ENCODE measurements at places on chromosomes 3 and 15.
A peak's percentile ranks its signal among the peaks of the same experiment; 100 is the strongest.

DNA sequence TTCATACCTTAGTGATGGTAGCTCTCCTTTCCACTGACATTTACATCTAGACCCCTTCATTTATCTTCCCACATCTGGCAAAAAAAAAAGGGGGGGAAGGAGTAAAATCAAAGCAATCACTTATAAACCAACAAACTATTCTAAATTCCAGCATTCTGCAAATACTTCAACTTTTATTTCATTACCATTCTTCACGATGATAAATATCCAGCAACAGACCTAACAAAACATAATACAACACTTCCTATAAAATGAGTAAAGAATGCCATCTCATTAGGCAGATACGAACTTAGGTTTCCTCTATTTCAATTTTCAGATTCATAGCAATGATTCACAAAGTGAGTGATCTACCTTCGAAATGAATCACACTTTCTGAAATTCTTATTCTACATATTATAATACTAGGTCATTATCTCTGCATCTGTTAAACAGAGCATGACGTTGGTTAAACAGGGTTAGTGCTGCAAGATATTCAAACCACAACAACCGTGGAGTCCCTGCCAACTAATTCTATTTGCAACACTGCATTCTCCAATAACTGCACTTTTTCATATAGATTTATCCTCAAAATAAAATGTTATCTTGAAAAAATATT is at the start of gene LRRFIP2:
Gene LRRFIP2, minus strand, starts transcription at position 51 of the 595 bp plus-strand sequence. CDS start 25,599 bp downstream, outside the sequence.
- H3K27me3 ChIP-seq, result no peaks in the 10 kb centered on the region
- DNase-seq, result no peak
- H3K36me3 ChIP-seq, result no peaks in the 10 kb centered on the region
- peak within 1 kb of the TSS; percentile 96 for H3K27ac ChIP-seq
- H3K4me3 ChIP-seq, result peak within 1 kb of the TSS; percentile 88

DNA sequence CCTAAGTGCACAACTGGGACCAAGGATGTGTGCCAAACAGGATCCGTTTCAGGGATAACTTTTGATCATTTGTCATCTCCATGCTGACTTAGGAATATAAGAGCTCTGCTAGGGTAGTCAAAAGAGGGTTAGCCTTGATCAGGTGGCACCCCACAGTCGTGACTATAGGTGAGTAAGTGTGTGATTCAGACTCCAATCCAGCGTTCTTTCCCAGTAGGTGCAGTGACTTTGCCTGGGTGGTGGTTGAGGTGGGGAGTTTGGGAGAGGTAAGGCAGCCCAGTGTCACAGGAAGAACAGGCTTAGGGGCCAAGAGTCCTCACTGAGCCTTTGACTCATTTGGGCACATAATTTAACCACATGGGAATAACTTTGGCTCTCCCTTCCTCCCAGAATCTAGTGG is 51.0 kb downstream of the CHDH start:
- no peak for DNase-seq
- H3K4me1 ChIP-seq, result no peaks in the 10 kb centered on the region
- no peak overlapping the region for H3K27ac ChIP-seq
- no peak overlapping the region for H3K4me3 ChIP-seq
- no peaks in the 10 kb centered on the region for H3K36me3 ChIP-seq

- no peaks in the 10 kb centered on the region for H3K4me1 ChIP-seq
- no peak overlapping the region for H3K27ac ChIP-seq
- H3K4me3 ChIP-seq, result no peak overlapping the region
These were observed 370.6 kb upstream of the TBL1XR1 start for GRCh38 chr3:177567833-177568232.

GRCh38 chr15:69480932-69481331 is 28.3 kb downstream of the RPLP1 start:
- H3K27me3 ChIP-seq, result peaks cover 52% of the 10 kb centered on the region
- H3K27ac ChIP-seq, result no peak overlapping the region
- no peak overlapping the region for H3K4me3 ChIP-seq
- DNase-seq, result no peak

DNA sequence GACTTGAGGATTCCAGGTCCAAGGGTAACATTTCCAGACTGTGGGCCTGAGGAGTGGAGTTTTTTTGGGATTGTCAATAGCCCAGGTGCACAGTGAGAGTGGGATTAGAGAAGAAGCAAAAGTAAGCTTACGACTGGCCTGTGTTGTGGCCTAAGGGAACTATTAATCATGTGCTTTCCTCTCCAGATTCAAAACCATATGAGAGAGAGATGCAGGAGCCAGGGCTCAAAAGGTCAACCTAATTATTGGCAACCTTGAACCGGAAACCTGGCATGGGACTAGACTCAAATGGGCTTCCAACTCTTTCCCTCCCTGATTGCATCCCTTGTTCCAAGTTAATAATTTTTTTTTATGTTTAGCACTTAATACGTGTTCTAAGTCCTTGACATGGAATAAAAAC is 242.1 kb upstream of the THRB start:
- no peak overlapping the region for H3K27ac ChIP-seq
- no peaks in the 10 kb centered on the region for H3K36me3 ChIP-seq
- no peaks in the 10 kb centered on the region for H3K4me1 ChIP-seq
- H3K4me3 ChIP-seq, result no peak overlapping the region
- H3K27me3 ChIP-seq, result 0 out of 3 replicates have a peak, but pooled peaks cover 6% of the 10 kb centered on the region

Data from HepG2 (cell line).